Right cardiac atrium (tissue), 5 donors: ENCODE measurements at places on chromosomes 7 and 10. TPM values are rescaled to one million over a fixed set of nuclear protein-coding genes. Genes with fewer than 3 reads are reported as not detected.

The EVX1 gene
- not detected for total RNA-seq

DNA sequence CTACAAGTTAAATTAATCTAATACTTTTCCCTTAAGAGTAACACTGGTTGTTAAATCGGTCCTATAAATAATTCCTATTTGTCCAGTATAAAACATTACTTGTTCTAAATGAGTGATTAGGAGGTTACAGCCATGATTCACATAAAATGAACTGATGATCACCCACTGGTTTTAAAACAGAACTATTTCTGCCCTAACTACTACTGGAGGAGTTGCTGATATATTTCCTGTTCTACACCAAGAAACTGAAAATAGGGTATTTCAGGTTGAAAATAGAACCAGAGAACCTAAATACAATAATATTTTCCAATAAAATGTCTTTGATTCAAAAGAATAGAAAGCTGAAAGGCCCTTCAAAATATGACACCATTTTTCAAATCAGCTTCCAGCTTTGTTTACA, 30.9 kb downstream of the DNAJC1 start:
- no peak for DNase-seq

- no peak for DNase-seq
These were observed 185.7 kb upstream of the ADO start for GRCh38 chr10:62618576-62619412.

The FAM25G gene
- total RNA-seq = not detected

DNA sequence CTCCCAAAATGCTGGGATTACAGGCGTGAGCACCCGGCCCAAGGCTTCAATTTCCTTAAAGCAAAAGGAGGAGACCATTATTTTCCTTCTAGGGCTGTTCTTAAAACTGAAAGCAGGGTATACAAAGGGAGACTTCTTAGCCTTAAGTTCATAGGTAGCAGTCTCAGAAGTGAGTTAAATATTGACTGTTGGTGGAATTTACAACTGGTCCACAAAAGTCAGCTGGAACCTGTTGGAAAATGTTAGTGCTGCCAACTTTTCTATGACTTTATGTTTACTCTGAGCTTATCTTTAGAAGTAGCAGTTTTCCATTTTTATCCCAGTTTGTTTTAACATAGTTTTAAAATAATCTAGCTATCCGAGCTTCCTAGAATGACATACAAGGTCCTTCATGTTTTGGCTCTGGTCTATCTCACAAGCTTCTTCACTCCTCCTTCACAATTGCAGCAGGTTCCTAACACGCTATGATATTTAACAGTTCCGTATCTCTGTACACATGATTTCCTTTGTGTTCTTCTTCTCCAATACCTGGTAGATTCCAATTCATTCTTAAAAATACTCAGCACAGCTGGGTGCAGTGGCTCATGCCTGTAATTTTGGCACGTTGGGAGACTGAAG, 3.3 kb downstream of the SLC26A3 start:
- DNase-seq = no peak

The RELN gene
- 4.1 TPM for total RNA-seq

The ABCB4 gene
- total RNA-seq = 7.9 TPM

DNA sequence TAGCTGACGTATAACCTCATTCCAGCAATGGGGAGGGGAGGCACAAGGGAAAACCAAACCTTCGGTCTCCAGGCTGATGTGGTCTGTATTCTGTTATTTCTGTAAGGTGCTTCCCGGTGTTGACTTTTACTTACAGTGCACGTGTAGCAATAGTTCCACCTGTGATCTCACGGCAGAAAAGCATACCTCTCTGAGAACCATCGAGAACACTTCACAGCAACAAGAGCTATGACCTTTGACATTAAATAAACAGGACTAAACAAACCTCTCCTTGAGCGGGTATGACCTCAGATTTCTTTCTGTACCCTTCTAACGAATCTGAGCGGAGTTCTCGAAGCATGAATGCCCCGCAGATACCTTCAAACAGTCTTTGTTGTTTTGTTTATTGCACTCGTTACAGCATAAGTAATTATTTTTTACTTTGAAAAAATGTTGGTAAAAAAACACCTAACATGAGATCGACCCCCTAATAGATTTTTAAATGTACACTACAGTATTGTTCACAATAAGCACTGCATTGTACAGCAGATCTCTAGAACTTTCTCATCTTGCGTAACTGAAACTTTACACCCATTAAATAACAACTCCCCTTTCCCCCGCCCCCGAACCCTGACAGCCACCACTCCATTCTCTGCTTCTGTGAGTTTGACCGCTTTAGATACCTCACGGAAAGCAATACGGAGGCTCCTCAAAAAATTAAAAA, 282.3 kb downstream of the GATA3 start:
- no peak for DNase-seq

The NEUROD6 gene
- not detected for total RNA-seq

The ANKRD30A gene
- total RNA-seq = not detected

DNA sequence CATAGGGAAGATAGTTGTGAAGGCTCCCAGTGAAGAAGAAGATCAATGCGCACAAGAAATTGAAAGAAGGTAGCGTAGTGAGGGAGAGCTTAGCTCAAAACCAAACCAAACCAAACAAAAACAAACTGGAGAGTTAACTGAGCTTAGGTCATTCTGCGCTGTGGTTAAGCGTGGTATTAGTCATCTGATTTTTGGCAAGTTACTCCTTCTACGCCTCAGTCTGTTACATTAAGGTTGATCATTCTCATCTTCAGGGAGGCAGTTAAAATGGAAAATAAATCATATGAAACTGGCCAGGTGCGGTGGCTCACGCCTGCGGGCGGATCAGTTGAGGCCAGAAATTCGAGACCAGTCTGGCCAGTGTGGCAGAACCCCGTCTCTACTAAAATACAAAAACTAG, 259.7 kb downstream of the EXOC4 start:
- DNase-seq = no peak

The PDE1C gene
- total RNA-seq = 89.8 TPM

The PPA1 gene
- 75.1 TPM for total RNA-seq

- DNase-seq = no peak
These were observed 7.9 kb upstream of the FRAT1 start for GRCh38 chr10:97311111-97311626.

DNA sequence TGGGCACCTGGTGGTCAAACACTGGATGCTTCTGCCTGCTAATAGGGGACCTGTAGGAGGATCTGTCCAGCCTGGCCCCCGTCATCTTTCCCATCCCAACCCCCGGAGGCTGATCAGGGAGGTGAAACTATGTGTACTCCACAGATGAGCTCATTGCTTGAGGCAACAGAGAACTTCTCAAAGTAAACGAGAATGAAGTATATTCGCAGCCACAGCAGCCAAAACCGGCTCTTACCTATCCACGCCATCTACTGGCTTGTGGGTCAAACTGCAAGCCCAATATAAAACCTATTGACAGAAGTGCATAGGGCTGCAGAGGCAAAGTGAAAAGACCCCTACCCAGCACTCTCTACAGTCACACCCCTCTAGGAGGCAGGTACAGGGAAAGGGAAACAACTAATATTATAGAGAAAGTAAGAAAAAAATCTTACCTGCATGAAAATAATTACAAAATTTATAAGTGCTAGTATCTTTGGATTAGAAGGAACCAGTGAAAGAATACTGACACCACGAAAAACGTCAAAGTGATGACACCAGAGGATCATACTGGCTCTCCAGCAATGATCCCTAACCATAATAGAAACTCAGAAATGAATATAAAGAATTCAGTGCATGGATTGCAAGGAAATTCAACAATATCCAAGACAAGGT, 973.5 kb downstream of the ANKRD7 start:
- DNase-seq = no peak

- no peak for DNase-seq
These were observed 127.6 kb upstream of the NANOS1 start for GRCh38 chr10:118901906-118902305.

DNA sequence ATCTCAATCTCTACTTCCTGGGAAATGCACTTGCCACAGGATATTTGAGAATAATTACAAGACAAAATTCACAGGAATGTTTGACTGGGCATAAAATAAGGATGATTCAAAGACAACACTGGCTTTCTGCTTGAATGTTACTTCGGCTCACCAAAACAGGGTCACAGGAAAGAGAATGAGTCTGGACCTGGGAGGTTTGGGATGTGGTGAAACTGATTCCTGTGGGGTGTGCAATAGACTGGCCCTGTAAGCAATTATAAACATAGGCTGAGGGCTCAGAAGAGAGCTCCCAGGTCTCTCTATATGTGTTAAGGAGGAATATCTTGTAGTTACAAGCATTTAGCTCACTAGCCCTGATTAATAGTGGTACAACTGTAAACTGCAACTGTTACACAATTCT, 613.9 kb upstream of the CELF2 start:
- DNase-seq = no peak
